ENCODE measurements at places on chromosomes 6 and 20.

DNA sequence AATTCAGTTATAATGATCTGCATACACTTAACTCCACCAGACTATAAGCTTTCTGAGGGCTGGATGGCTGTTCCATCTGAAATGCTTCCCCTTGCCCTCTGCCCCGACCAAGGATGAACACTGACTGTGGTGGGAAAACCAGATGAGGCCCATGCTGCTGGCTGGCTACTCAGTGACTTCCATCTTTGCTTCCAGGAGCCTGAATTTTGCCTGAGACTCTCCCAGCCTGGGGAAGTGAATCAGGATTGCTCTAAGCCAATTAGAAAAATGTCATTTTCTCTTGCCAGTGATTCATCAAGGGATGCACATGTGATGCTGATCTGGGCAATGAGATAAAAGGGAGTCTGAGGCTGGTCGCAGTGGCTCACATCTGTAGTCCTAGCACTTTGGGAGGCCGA is 1.7 kb upstream of the TOMM34 start:
- DNase-seq = no peak

- DNase-seq = no peak
Observed at GRCh38 chr6:169046021-169046420, 207.6 kb downstream of the THBS2 start.

- DNase-seq = no peak
Observed at GRCh38 chr6:134303891-134304290, 14.0 kb downstream of the SGK1 start.

DNA sequence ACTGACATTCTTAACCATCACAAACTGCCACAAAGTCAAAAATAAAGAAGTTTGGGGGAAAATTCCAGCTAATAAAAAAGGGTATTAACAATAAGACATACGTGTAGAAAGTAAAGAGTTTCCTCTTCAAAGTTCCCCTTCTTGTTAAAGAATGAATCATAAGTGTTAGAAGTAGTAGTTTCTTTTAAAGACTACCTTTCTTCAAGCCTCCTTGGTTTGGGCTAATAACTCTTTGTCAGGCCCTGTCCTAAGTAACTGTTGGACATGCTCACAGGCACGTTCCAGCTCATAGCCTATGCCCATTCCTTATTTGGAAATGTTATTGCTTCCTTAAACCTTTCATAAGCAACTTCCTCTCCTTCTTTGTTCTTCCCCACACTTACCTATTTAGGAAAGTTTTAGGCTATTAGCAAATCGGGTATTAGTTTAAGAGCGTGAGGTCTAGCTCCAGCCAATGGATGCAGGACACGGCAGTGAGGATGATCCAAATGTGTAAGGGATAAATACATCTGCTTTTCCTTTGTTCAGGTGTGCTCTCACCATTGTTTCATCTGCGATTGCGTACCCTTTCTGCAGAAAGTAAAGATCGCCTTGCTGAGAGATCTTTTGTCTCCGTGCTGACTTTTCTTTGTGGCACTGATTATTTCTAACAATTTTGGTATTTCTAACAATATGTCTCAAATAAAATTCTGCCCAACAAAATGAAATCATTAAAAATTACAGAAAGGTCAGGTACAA is 64.9 kb downstream of the CHD6 start:
- DNase-seq = no peak

DNA sequence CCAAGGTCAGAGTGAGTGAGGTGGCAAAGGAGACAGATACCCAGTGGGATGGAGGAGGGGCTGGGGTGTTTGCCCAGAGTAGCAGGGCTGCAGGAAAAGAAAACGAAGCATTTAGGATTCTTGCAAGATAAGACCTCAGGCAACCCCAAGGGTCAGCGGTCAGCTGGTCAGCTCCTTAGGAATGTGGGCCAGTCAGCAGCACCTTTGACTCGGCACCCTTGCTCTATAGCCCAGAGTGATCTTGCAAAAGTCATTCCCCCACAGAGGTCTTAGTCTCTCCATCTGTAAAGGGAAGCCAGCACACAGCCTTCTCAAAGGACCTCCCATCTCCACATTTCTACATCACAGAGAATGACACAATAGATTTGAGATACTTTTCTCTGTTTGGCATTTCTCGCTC is 56.7 kb downstream of the VEGFA start:
- DNase-seq = no peak

- no peak for DNase-seq
Observed at GRCh38 chr6:87049779-87050178, 45.1 kb downstream of the CGA start.

GRCh38 chr6:137873273-137873762 is 6.3 kb downstream of the TNFAIP3 start:
- DNase-seq = peak; percentile 95
